ENCODE measurements at places on chromosomes 16 and 17. TPM values are rescaled to one million over a fixed set of nuclear protein-coding genes. Genes with fewer than 3 reads are reported as not detected.
A peak's percentile ranks its signal among the peaks of the same experiment; 100 is the strongest.

- H3K4me1 ChIP-seq = no peaks in the 10 kb centered on the region
- H3K27ac ChIP-seq = no peak overlapping the region
- no peaks in the 10 kb centered on the region for H3K36me3 ChIP-seq
- DNase-seq = no peak
- no peak overlapping the region for H3K4me3 ChIP-seq
Measured at GRCh38 chr16:60651346-60651745, 1384.9 kb downstream of the CDH8 start.

DNA sequence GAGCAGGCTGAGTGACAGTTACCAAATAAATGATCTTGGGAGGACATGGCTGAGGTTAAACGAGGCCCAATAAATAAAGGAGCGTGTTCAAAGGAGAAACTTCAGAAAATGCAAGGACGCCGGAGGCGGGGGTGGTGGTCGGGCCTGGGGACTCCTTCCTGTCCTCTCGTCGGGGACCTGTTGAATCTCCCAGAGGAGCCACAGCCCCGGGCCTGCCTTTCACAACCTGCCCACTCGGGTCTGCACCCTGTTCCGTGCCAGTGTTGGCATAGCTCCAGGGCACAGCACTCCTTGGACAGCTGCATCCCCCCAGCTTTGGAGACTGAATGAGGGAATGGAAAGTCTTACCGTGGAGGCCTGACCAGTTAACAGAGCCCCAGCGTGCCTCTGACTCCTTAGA, 8.1 kb upstream of the TBX4 start:
- H3K27ac ChIP-seq = no peak overlapping the region
- H3K4me1 ChIP-seq = peaks cover 11% of the 10 kb centered on the region
- H3K4me3 ChIP-seq = no peak overlapping the region
- H3K36me3 ChIP-seq = no peaks in the 10 kb centered on the region
- H3K27me3 ChIP-seq = peaks cover 51% of the 10 kb centered on the region

- no peak for DNase-seq
- no peak overlapping the region for H3K27ac ChIP-seq
- peaks cover 21% of the 10 kb centered on the region for H3K4me1 ChIP-seq
- no peak overlapping the region for H3K4me3 ChIP-seq
- H3K36me3 ChIP-seq = no peaks in the 10 kb centered on the region
- H3K27me3 ChIP-seq = no peaks in the 10 kb centered on the region
Measured at GRCh38 chr17:10699856-10700255, 2.5 kb downstream of the ADPRM start.

DNA sequence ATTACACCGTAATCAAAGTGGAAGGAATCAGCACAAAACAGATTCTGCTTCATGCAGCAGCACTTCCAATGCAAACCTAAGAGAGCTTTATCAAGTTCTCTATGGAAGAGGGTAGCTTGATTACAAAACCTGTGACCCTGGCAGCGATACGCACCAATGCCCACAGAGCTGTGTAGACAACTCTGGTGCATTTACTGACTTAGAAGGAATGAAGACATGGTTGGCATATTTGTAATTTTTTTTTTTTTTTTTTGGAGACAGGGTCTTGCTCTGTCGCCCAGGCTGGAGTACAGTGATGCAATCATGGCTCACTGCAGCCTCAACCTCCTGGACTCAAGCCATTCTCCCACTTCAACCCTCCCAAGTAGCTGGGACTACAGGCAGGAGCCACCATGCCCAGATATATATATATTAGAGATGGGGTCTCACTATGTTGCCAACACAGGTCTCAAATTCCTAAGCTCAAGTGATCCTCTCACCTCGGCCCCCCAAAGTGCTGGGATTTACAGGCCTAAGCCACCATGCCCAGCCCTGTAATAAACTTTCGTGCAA, 49.4 kb downstream of the XPO6 start:
- no peaks in the 10 kb centered on the region for H3K27me3 ChIP-seq
- no peak overlapping the region for H3K4me3 ChIP-seq
- H3K36me3 ChIP-seq = peaks cover 11% of the 10 kb centered on the region

GRCh38 chr16:54285414-54286089, 1.0 kb downstream of the IRX3 start:
- H3K27me3 ChIP-seq = peaks cover 80% of the 10 kb centered on the region
- no peaks in the 10 kb centered on the region for H3K36me3 ChIP-seq
- peak; percentile 27 for DNase-seq
- peak overlapping the region; percentile 80 for H3K27ac ChIP-seq
- H3K4me1 ChIP-seq = peaks cover 22% of the 10 kb centered on the region

GRCh38 chr17:30557916-30558685, 80.9 kb downstream of the GOSR1 start:
- H3K36me3 ChIP-seq = no peaks in the 10 kb centered on the region
- H3K27me3 ChIP-seq = peaks cover 2% of the 10 kb centered on the region
- H3K4me1 ChIP-seq = no peaks in the 10 kb centered on the region
- DNase-seq = no peak
- no peak overlapping the region for H3K27ac ChIP-seq
- no peak overlapping the region for H3K4me3 ChIP-seq

GRCh38 chr16:72424757-72425156, 252.8 kb upstream of the PMFBP1 start:
- peaks cover 27% of the 10 kb centered on the region for H3K36me3 ChIP-seq
- no peak for DNase-seq
- no peaks in the 10 kb centered on the region for H3K27me3 ChIP-seq
- no peak overlapping the region for H3K27ac ChIP-seq

DNA sequence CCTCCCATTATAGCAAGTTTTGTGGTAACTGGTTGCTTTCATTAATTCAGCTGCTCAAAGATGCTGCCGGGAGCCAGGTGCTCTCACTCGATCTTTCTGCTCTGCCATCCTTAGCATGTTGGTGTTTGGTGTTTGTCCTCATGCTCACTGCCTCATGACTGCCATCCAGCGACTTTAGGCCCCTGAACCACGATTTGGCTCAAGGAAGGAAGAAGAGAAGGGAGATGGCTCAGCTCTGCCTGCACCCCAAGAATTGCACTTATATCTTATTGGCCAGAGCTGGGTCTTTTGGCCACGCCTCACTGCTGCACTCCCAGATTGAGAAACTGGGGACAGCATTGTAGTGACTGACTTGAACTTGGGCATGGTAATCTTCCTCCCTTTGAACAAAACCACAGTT, 52.7 kb downstream of the ARSG start:
- no peak overlapping the region for H3K4me3 ChIP-seq
- peaks cover 4% of the 10 kb centered on the region for H3K27me3 ChIP-seq
- no peaks in the 10 kb centered on the region for H3K4me1 ChIP-seq
- no peaks in the 10 kb centered on the region for H3K36me3 ChIP-seq

The KRT15 gene
- 2.9 TPM for total RNA-seq

The SALL1 gene
- 12.8 TPM for total RNA-seq

The CCL16 gene
- total RNA-seq = not detected

Measured in progenitor cell of endocrine pancreas (in vitro differentiated cells).